ENCODE measurements at places on chromosomes 13 and 19.

DNA sequence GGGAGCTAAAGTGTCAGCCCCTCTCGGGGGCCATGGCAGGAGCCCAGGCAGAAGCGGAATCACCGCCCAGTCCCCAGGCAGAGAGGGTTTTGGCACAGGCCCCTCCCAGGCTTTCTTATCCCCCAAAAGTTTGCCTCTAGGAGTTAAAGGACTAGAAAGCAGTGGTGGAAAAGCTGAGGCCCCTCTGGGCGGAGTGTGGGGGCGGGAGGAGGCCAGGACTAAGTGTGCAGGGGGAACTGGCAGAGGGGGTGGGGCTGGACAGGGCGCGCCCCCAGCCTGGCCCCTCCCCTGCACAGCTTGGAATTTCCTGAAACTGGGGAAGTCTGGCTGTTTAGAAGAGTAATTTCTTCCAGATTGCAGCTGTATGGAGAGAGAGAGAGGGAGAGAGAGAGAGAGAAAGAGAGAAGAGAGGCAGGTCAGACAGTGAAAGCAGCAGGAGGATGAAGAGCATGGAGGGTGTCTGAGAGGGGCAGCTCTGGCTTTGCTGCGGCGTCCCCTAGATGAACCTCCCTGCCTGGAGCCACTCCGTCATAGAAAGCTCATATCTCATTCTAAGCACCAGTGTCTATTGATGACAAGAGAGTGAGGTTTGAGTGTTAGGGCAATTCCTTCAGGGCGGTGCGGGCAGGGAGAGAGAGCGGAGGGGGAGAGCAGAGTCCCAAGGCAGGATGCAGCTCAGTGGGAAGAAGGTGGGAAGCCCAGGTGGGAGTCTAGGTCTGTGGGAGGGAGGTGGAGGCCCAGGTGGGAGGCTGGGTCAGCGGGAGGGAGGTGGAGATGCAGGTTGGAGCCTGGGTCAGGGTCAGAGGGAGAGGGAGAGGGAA lies at the start of gene CDC42EP5:
CDC42EP5 (minus strand) TSS at position 226 of the 821 bp plus-strand sequence. CDS start 7,749 bp downstream, outside the sequence.
- no peak for DNase-seq

GRCh38 chr13:102999499-102999898 lies 66.7 kb downstream of the SLC10A2 start:
- no peak for DNase-seq

- no peak for DNase-seq
Measured at GRCh38 chr19:18065173-18065495, 21.6 kb downstream of the IL12RB1 start.

DNA sequence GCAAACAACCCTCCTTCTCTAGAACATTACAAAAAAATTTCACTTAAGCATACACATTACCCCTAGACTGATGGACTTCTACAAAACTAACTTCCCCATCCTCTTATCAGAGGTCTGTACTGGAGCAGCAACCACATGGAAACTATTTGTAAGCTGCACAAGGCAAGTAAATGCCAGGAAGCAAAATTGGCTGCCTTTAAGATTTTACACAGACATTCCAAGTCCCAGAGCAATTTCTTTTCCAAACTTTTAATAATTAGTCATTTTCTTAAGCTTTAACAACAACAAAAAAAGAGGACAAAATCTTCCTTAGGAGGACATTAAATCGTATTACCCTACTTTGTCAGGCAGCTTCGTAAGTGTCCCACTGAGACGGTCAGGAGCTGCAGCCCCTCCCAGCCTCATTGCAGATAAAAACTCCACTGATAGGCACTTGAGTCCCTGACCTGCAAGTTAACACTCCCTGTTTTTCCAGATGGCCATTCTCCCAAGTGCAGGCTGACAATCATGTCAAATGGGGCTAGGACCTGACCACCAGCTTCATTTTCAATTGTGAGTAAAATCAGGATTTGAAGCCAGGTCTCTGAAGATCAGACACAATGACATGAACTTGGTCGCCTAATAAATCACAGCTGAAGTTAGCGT lies 680.1 kb downstream of the DIAPH3 start:
- DNase-seq: no peak

- DNase-seq: no peak
Measured at GRCh38 chr13:99505814-99506269, 4.6 kb downstream of the TM9SF2 start.

DNA sequence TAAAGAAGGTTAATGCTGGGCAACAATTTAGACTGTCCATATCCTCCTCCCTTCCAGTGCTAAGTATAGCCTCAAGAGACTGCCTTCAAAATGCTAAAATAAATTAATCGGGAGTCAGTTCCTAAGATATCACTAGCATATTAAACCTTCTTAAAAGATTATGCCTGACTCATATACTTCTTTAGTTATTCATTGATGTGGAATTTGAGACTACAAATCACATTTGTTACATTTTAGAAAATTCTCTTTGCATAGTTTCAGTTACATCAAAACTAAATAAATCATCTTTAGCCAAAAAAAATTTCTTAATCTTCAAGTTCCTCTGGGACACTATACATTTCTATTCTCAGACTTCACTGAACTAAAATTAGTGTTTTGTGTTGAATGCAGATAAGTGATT lies 769.1 kb downstream of the PCDH9 start:
- DNase-seq: no peak

GRCh38 chr13:46077265-46077664 lies 24.7 kb upstream of the ZC3H13 start:
- no peak for DNase-seq

DNA sequence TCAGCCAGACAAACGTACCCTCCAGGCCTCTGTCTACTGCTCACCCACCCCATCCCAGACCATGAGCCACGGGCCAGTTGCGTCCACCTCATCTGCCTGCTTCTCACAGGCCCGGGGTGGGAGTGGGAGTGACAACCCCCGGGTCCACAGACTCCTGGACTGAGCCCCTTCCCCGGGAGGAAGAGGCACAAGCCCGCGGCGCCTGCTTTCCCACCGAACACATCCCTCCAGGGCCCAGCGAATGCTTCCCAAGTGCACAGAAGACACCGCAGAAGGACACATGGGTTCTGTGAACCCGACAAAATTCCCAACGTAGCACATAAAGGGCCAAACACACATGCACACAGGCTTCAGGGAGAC lies 18.0 kb upstream of the PLPP2 start:
- DNase-seq: no peak

- no peak for DNase-seq
Measured at GRCh38 chr13:80726868-80727267, 385.9 kb upstream of the SPRY2 start.

- DNase-seq: no peak
Measured at GRCh38 chr13:93339550-93339949, 112.9 kb downstream of the GPC6 start.

DNA sequence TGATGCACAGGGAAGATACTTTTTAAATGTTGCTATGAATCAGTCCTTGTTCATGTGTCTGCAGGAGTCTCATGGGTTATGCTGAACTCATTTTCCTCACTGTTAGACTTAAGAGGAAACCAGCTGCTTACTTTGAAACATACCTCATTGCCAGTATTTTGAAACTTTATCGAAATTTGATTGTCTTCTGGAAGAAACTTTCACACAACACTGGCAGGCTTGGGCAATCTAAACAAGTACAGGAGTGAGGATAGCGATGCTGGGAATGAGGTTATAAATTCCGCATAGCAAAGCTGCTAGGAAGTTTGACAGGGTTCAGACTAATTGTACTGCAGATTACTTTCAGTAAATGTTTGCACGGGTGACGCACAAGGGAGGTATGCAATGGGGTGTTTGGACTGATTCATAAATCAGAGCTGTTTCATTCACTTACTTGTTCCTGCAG lies 245.7 kb downstream of the DNAJC15 start:
- no peak for DNase-seq

GRCh38 chr19:38805180-38805579 lies 7.6 kb downstream of the LGALS4 start:
- no peak for DNase-seq

GRCh38 chr13:34004676-34005075 lies 186.7 kb downstream of the RFC3 start:
- DNase-seq: no peak

- DNase-seq: no peak
Measured at GRCh38 chr13:49409008-49409407, 34.9 kb downstream of the CAB39L start.

DNA sequence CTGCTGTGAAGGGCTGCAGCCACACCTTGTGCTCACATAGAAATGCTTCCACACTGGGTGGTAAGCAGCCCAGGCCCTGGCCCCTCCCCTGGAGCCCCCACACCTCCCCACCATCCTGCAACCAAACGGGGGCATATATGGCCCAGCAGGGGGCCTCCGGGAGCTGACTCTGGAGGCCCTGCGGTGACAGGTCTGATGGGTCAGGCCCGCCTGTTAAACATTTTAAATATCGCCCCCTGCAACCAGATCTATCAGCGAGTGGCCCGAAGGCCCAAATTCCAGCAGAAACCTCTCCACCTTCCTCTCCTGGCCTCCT lies 48.0 kb upstream of the KATNAL1 start:
- no peak for DNase-seq

GRCh38 chr13:94416454-94417080 lies 62.9 kb downstream of the DCT start:
- DNase-seq: no peak

GRCh38 chr19:5392486-5392885 lies 51.9 kb upstream of the PTPRS start:
- DNase-seq: no peak

DNA sequence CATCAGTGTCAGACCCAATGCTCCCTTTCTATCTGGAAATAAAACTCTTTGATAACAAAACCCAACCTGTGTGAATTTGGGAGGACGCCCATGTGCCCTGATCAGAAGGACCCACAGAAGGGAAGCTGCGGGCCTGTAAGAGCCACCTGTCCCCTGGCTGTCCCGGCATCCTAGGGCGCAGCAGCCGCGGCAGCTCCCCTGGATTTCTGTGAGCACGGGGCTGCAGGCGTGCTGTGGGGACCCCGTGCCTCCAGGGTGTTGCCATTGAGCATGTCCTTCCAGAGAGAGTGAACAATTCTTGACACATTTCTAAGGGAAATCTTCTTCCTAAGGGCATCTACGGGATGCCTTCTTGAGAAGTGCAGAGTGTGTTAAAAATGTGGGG lies 60.0 kb downstream of the MCF2L start:
- no peak for DNase-seq

Data from stimulated activated CD4-positive, alpha-beta T cell treated with anti-CD3 and anti-CD28 coated beads, Interleukin-1b, Interleukin-23, amount 100 ng/mL, for 4 hours (primary cell).